Gastrocnemius medialis (tissue), 4 donors: ENCODE measurements at places on chromosomes 4 and X. TPM values are rescaled to one million over a fixed set of nuclear protein-coding genes. Genes with fewer than 3 reads are reported as not detected.

Gene ATP2B3
- total RNA-seq, result not detected

Gene ZNF732
- total RNA-seq, result not detected

- H3K36me3 ChIP-seq, result no peaks in the 10 kb centered on the region
- no peaks in the 10 kb centered on the region for H3K4me1 ChIP-seq
- no peak overlapping the region for H3K27ac ChIP-seq
- H3K4me3 ChIP-seq, result no peak overlapping the region
- H3K27me3 ChIP-seq, result peaks cover 2% of the 10 kb centered on the region
- DNase-seq, result no peak
These were observed 253.3 kb downstream of the NAP1L3 start for GRCh38 chrX:93420090-93420489.

DNA sequence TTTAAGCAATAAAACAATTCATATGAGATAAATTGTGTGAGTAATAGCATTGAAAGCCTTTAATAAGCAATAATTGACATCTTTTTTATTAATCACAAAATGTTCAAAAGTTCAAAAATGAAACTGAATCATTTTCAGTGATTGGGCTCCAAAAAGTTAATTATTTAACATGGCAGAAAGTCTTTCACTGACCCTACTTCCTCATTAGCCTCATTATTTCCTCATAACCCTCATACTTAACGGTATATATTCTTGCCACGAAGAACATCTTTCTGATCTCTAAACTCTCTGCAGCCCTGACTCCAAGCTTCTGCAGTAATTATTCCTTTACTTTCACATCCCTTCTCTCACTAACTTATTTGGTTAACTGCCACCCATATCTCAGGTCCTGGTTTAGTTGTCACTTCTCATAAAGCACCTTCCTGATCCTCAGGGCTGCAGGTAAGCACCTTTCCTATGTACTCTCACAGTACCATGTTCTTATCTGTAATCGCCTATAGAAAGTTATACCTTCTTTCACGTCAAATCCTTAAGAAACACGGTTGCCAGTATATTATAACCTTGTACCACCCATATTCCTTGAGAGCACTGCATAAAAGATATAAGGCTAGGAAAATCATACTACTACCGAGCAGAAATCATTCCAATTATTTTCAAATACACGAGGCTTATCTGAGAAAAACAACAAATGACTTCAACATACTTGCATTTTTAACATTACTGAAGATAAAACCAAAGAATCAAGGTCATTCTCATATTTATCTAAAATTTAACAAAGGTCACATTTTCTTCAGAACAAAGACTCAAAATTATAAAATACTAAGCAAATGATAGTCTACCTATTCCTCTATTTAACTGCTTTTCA lies 72.2 kb downstream of the PPP3CA start:
- no peaks in the 10 kb centered on the region for H3K27me3 ChIP-seq
- no peak overlapping the region for H3K4me3 ChIP-seq
- no peak overlapping the region for H3K27ac ChIP-seq
- DNase-seq, result no peak

DNA sequence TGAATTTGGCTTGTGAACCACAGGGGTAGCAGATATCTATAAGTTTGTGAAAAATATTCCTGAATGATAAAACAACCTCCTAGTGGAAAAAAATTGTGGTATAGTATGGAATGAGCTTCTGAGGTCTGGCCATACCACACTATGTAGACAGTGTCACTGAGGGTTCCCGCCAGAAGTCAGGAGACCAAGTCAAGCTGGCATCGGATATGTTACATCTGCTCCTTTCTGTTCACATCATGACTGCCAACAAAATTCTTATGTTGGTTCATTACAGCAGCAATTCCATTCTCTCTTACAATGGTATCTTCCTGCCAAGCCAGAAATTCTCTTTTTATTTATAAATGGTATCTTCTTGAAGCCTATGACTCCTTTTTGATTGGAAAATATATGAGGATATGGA lies 273.0 kb downstream of the PPP3CA start:
- H3K36me3 ChIP-seq, result no peaks in the 10 kb centered on the region
- no peak overlapping the region for H3K4me3 ChIP-seq
- H3K27ac ChIP-seq, result no peak overlapping the region
- peaks cover 4% of the 10 kb centered on the region for H3K4me1 ChIP-seq
- H3K27me3 ChIP-seq, result no peaks in the 10 kb centered on the region

- no peaks in the 10 kb centered on the region for H3K36me3 ChIP-seq
- H3K27ac ChIP-seq, result no peak overlapping the region
- DNase-seq, result no peak
- no peaks in the 10 kb centered on the region for H3K27me3 ChIP-seq
- no peaks in the 10 kb centered on the region for H3K4me1 ChIP-seq
These were observed 345.8 kb upstream of the CASK start for GRCh38 chrX:42269186-42269585.

DNA sequence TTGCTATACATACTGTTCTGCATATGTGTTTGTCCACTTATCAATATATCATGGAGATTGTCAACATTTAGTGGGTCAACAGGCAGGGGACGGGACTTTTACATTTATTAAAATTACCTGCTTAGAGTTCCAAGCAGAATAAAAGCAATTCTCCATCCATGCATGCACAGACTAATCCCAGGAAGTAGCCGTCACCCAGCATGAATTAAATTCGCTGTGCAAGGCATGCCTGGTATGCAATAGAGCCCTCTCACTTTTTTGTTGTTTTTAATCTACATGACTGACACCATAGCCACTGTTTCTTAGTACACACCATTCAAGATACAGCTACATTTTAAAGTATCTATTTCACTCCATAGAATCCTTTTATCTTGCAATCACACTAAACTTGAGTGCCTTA lies 108.9 kb downstream of the USP46 start:
- H3K36me3 ChIP-seq, result no peaks in the 10 kb centered on the region
- H3K4me3 ChIP-seq, result no peak overlapping the region
- no peaks in the 10 kb centered on the region for H3K4me1 ChIP-seq
- no peaks in the 10 kb centered on the region for H3K27me3 ChIP-seq
- no peak for DNase-seq
- no peak overlapping the region for H3K27ac ChIP-seq
